Smooth muscle cell of the umbilical artery (primary cell): ENCODE measurements at places on chromosomes 1 and 21. TPM values are rescaled to one million over a fixed set of nuclear protein-coding genes. Genes with fewer than 3 reads are reported as not detected.

The LMX1A gene
- total RNA-seq, result not detected in 2 replicates

The CNR2 gene
- not detected in 2 replicates for total RNA-seq

The PKP1 gene
- 0.30 and 3.5 TPM in 2 replicates for total RNA-seq

The IFI6 gene
- 13.2 and 23.2 TPM in 2 replicates for total RNA-seq

The VHLL gene
- total RNA-seq, result 0.28 TPM in 1 of 2 replicates, not detected in the other

The TMEM61 gene
- not detected in 2 replicates for total RNA-seq

The CASP9 gene
- 5.6 and 6.2 TPM in 2 replicates for total RNA-seq

The RAB7B gene
- total RNA-seq, result 1.3 and 1.5 TPM in 2 replicates

The KCNJ6 gene
- total RNA-seq, result 0.30 TPM in 1 of 2 replicates, not detected in the other

The AK5 gene
- total RNA-seq, result 8.0 and 10.6 TPM in 2 replicates

The EPHB2 gene
- total RNA-seq, result 37.7 and 58.8 TPM in 2 replicates

The OPRD1 gene
- not detected in 2 replicates for total RNA-seq

The TMPRSS3 gene
- not detected in 2 replicates for total RNA-seq

The FABP3 gene
- total RNA-seq, result 4.5 and 17.2 TPM in 2 replicates

The PADI2 gene
- 0.18 TPM in 1 of 2 replicates, not detected in the other for total RNA-seq

The TRABD2B gene
- total RNA-seq, result under 0.01 and 0.14 TPM in 2 replicates

The FCRL5 gene
- total RNA-seq, result not detected in 2 replicates

The USH2A gene
- not detected in 2 replicates for total RNA-seq

The SPRR4 gene
- total RNA-seq, result not detected in 2 replicates

The NBPF10 gene
- 4.5 and 7.2 TPM in 2 replicates for total RNA-seq

The NKAIN1 gene
- total RNA-seq, result not detected in 2 replicates

The SCAMP3 gene
- total RNA-seq, result 33.3 and 43.0 TPM in 2 replicates

The KRTAP19-3 gene
- total RNA-seq, result not detected in 2 replicates

The ATP5IF1 gene
- 80.8 and 118 TPM in 2 replicates for total RNA-seq

The OR2T35 gene
- not detected in 2 replicates for total RNA-seq

The RIPK4 gene
- under 0.01 and 0.28 TPM in 2 replicates for total RNA-seq

The C8B gene
- under 0.01 TPM in 1 of 2 replicates, not detected in the other for total RNA-seq

The CELA3B gene
- total RNA-seq, result not detected in 2 replicates

The C1orf52 gene
- 23.5 and 29.8 TPM in 2 replicates for total RNA-seq

The OR2L8 gene
- not detected in 2 replicates for total RNA-seq

The ROR1 gene
- 3.6 and 9.1 TPM in 2 replicates for total RNA-seq

The SLC37A1 gene
- 0.59 and 0.88 TPM in 2 replicates for total RNA-seq

The DOP1B gene
- total RNA-seq, result 4.5 and 17.9 TPM in 2 replicates

The PLA2G5 gene
- total RNA-seq, result not detected in 2 replicates

The PGLYRP3 gene
- total RNA-seq, result not detected in 2 replicates

The PCBP3 gene
- total RNA-seq, result 0.05 and 0.30 TPM in 2 replicates

The KCNJ15 gene
- total RNA-seq, result 0.74 and 1.8 TPM in 2 replicates
